Lung (tissue), 17 donors: ENCODE measurements at places on chromosomes 11 and 22. TPM values are rescaled to one million over a fixed set of nuclear protein-coding genes. Genes with fewer than 3 reads are reported as not detected.

PHOX2A gene
- polyA plus RNA-seq, result not detected

ANGPTL5 gene
- 0.11 TPM for polyA plus RNA-seq

OR5A1 gene
- polyA plus RNA-seq, result not detected

GAL gene
- polyA plus RNA-seq, result not detected

PLAAT5 gene
- polyA plus RNA-seq, result 2.5 TPM

OR51I1 gene
- not detected for polyA plus RNA-seq

CNIH2 gene
- 2.0 TPM for polyA plus RNA-seq

VSIG2 gene
- polyA plus RNA-seq, result 20.2 TPM

APBB1 gene
- polyA plus RNA-seq, result 22.3 TPM

FADS3 gene
- 52.7 TPM for polyA plus RNA-seq
